ENCODE measurements at places on chromosomes 6 and 20.

- DNase-seq, result no peak
Observed at GRCh38 chr20:5356941-5357340, 40.2 kb upstream of the PROKR2 start.

DNA sequence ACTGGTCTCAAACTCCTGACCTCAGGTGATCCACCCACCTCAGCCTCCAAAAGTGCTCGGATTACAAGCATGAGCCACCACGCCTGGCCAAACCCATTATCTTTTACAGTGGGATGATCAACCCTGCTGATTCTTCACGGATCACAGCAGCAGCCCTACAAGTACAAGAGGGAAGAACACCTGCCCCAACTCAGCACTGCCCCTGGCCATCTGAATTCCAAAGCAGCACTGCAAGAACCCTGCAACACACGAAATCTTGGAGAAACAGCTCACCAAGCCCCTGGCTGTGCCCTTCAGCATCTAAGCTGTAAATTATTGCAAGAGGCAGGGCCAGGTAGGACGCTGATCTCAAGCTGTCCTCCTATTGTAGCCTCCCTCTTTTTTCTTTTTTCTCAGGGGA is 54.5 kb upstream of the MC3R start:
- DNase-seq, result no peak

- no peak for DNase-seq
Observed at GRCh38 chr6:21505574-21505990, 88.0 kb upstream of the SOX4 start.

GRCh38 chr6:16633465-16633864 is 127.8 kb downstream of the ATXN1 start:
- DNase-seq, result no peak

- no peak for DNase-seq
Observed at GRCh38 chr6:27956941-27957340, at the start of gene OR2B6. Gene OR2B6, plus strand, starts transcription at chr6:27957241. Its CDS starts 0 bp downstream, at chr6:27957241.

DNA sequence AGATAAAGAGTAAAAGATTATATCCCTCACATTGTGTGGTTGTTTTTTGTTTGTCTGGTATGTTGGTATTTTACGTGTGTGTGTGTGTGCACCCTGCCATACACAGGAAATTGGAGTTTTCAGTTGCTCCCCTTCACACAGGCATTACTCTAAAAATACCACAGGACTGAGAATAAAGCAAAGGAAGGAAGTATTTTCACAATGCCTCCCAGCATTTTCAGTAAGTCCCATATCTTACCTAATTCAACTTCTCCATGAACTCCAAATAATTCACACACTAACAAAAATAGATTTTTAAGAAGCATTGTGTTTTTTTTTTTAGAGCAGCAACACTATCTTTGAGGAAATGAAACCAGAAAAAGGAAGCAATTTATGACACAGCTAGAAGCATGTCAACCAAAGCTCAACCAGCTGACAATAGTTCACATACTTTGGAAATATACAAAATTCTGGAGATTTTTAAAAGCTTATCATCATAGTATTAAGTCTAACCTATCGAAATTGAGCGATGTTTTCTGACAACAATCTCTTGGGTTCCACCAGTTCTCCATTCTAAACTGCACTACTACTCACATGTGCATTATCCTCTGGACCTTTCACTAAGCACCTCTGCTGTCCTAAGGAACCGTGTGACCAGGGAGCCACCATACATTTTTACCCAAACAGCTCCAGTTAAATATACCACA is 2.1 kb downstream of the UBE2J1 start:
- no peak for DNase-seq

DNA sequence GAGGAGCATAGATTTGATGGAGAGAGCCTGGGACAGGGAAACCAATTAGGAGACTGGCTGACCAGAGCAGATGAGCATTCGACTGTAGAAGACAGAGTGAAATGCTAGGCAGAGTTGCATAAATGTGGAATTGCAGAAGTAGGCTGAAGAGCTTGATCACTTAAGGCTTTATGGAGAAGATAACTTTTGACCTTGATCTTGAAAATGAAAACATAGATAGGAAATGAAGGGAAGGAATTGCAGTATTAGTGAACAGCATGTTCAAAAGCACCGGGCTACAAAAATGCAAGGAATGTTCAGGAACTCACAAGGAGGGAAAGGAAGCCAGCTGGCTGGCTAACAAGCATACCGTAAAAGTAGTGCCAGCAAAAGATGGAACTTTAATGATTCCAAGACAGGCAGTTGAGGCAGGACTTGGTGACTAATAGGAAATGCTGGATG is 20.5 kb upstream of the LTV1 start:
- no peak for DNase-seq

DNA sequence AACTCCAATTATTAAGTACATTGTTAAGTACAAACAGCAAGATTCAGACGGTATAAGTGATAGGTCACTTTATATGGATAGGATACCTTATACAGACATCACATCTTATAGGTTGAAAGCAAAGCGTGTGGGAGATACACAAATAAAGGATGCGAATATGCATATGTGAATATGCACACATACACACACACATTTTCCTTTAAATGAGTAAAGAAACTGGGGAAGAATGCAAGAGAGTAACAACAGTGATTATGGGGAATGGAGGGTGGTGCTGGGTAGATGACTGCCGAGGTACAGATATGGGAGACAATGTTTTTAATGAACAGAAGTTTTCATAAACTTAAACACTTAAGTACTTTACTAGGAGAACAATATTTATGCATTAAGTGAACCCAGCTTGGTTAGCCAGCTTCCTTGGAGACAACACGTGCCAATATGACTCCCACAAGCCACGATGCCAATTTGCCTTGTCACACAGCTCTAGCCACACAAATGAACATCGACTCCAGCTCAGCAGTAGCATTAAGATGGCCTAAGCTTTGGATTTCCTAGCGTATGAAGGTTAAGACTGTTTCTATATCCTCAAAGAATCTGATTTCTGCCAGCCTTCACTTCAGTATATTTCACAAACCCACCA is 96.6 kb downstream of the EPB41L2 start:
- DNase-seq, result no peak

DNA sequence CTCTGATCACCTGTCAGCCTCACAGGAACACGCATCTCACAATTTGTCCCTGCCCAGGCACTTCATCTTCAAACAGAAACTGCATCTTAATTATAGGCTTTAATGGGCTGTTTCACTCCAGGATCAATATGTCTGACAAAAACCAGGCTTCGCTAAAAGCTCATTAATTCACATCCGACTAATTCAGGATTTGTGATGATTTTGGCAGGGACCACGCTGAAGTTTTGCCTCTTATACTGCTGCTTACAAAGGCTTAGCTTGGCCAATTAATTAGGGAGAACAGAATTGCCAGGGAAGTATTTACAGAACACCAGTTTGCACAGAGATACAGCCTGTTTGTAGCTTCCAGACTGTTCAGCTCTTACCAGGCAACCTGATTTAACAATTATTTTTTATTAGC is 541.0 kb upstream of the SPTLC3 start:
- DNase-seq, result no peak

All from activated naive CD4-positive, alpha-beta T cell (primary cell).